CD4-positive, alpha-beta T cell treated with Interleukin-2 at 100 ng/mL for 4 hours (primary cell): ENCODE measurements at places on chromosomes 16 and 17.

DNA sequence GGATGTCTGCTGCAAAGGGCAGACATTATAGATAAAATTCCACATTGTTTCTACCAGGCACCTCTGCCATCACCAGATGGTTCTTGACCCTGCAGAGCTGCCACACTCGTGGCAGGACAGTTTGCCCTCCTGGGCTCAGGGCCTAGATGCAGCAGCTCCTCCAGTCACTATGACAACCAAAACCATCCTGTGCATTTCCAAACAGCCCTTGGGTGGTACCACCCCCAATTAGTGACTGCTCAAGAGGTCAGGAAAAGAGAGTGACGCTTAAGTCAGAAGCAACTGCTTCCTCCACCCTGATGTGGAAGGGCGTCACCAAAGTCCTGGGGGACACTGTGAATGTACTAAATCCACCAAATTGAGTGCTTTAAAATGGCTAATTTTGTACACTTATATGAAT is 109.2 kb downstream of the C16orf95 start:
- no peak for DNase-seq

GRCh38 chr16:87728026-87728425 is 37.8 kb downstream of the KLHDC4 start:
- no peak for DNase-seq

GRCh38 chr17:70813355-70813930 is 644.1 kb downstream of the KCNJ2 start:
- DNase-seq, result no peak

DNA sequence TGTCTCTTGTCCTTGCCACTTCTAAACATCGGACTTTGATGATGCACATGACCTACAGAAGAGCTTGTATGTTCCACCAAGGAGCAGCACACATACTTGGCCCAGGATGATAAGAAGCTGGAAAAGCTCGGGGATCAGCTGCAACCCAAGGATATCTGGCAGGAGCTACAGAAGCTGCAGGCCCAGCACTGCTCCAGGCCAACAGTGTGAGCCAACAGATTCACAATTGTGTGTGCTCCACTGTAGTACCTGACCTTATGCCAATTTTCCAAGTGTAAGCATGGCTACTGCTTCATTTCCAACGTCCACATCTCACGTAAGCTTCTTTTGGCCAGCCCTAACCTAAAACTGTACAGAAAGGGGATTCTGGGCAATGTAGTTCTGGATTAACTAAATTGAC is 83.4 kb downstream of the COX10 start:
- no peak for DNase-seq

DNA sequence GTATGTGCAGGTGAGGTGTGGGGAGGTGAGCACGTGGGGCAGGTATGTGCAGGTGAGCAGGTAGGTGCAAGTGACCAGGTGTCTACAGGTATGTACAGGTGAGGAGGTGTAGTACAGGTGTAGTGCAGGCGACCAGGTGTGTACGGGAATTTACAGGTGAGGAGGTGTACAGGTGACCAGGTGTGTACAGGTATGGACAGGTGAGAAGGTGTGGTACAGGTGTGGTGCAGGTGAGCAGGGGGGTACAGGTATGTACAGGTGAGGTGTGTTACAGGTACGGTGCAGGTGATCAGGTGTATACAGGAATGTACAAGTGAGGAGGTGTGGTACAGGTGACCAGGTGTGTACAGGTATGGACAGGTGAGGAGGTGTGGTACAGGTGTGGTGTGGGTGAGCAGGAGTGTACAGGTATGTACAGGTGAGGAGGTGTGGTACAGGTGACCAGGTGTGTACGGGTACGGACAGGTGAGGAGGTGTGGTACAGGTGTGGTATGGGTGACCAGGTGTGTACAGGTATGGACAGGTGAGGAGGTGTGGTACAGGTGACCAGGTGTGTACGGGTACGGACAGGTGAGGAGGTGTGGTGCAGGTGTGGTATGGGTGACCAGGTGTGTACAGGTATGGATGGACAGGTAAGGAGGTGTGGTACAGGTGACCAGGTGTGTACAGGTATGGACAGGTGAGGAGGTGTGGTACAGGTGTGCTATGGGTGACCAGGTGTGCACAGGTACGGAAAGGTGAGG is 12.8 kb upstream of the DBNDD1 start:
- DNase-seq, result no peak

DNA sequence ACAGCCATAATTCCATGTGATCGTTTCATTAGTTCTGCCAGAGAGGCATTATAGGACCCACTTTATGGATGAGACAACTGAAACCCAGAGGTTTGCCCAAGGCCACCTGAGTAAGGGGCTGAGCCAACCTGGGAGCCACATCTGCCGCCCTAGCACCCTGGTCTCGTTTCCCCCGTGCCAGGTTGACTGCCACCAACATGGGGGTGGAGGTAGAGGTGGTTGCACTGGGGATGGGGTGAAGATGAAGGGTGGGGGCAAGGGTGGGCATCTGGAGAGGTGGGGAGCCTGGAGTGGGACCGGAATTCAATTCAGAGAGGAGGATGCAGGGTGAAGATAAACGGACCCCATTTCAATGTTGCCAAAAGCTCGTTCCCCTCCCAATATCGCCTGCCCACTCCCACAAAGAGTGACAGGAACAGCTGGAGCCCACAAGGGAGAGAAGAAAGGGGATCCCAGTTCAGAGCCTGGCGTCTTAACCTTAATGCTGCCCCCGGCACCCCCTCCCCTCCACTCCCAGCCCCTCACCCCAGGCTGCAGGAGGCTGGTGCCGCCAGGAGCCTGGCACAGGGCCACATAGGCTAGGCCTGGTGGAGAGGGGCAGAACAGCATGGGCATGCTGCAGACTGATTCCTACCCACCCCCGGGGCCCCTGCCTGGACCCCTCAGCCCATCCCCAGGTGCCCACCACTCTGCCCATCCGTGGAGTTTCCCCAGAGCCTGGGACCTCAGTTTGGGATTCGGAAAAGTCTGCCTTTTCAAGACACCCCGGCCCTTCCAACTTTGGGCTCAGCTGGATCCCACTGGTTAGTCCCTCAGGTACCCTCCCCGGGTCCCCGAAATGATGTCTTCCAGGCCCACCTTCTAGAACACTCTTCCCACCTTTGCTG is 29.6 kb downstream of the NGFR start:
- DNase-seq, result no peak

DNA sequence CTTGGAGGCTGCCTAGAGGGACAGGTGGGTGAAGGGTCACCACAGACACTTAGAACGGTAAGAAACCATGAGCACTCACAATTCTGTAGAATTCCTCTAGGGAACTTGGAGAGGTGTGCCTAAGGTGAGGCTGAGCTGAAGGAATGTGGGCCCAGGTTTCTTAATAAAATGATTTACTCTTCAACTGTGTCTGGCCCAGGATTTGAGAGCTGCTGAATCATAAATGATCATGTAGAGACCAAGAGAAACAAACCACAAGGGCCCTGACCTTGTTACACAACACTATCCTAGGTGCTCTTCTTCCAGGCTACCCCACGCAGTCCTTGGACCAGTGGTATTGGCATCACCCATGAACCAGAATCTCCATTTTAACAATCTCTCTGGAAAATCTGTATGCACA is 27.7 kb downstream of the ZNF18 start:
- DNase-seq, result no peak
